ENCODE measurements at places on chromosomes 13 and 19.

- peak; percentile 11 for DNase-seq
These were observed 1.1 kb downstream of the TM6SF2 start for GRCh38 chr19:19271828-19272599.

GRCh38 chr13:30113551-30113950 lies 193.8 kb downstream of the KATNAL1 start:
- no peak for DNase-seq

GRCh38 chr19:13995878-13996765 lies 10.0 kb downstream of the RFX1 start:
- no peak for DNase-seq

- DNase-seq = peak; percentile 36
These were observed 82.2 kb downstream of the SLAIN1 start for GRCh38 chr13:77779552-77780272.

DNA sequence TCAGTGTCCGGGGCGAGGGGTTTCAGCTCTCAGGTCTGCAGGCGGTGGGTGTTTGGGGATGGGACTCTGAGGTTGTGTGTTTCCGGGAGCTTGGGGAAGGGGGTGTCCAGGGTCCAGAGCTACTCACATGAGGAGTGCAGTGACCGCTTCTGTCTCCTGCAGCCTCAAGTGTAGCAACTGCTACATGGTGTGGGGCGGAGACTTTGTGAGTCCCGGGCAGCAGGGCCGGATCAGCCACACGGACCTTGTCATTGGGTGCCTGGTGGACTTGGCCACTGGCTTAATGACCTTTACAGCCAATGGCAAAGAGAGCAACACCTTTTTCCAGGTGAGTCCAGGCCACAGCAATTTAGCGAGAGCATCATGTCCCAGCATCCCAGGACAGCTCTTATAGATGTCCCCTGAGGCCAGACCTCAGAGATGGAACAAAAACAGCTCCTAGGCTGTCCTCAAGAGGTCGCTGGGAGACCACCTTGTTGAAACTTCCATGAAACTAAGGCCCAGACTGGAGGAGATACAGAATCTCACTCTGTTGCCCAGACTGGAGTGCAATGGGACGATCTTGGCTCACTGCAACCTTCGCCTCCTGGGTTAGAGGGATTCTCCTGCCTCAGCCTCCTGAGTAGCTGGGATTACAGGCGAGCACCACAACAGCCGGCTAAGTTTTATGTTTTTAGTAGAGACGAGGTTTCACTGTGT lies 44.9 kb downstream of the RYR1 start:
- peak; percentile 64 for DNase-seq

DNA sequence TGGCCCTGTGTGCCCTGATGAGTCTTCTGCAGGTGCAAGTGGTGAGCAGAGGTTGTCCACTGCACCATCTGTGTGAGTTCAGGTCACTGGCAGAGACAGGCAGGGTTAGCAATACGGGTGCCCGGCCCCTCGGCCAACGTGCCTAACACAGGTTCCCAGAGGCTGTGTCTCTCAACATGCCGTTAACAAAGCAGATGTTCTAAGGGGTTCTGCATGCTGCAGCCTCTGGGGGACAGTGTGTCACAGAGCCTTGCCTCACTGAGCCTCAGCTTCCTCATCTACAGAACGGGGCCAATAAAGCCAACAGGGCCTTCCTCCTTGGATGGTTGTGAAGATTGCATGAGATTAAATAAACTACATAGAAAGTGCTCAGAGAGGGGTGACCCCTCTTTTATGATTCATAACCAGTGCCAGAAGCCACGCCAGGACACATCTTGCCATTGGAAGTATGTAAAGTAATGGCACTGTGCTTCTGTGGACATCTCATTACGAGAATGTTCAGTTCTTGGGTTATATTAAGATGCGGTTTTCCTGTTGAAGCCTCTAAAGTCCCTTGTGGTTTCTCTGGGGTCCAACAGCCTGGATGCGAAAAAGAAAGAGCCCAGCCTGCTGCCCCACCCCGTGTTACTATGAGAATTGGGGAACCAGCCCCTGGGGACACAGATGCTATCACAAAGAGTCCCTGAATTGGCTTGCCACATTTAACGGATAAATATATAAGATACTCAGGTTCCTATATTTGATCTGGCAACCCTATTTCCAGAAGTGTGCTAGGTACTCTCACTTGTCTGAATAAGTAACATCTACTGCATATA lies 11.2 kb upstream of the ARHGEF18 start:
- no peak for DNase-seq

Data from SK-N-SH (cell line).